Stimulated activated CD4-positive, alpha-beta T cell treated with anti-CD3 and anti-CD28 coated beads, Interleukin-1b, Interleukin-23, amount 100 ng/mL, for 1 hour (primary cell): ENCODE measurements at places on chromosomes 1 and 21.

DNA sequence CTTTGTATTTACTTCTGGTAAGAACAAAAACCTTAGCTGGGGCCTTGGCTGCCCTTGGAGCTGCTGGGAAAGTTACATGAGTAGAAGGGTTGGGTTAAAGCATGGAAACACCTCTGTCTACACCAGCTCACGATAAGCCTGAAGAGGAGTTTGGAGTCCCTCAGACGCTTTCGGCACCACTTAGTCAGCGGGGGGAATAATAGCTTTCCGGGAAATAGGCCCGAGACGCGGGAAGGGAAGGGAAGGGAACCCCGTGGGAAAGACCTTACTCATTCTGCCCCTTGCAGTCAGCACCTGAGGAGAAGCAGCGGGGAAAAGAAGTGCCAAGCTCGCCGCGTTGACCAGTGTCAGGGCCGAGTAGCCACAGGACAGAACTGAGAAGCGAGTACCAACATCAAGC lies 66.4 kb upstream of the PDE9A start:
- no peak for DNase-seq

GRCh38 chr1:42552636-42553035 lies 89.5 kb downstream of the CCDC30 start:
- no peak for DNase-seq

GRCh38 chr1:228060458-228061190 lies 21.9 kb upstream of the ARF1 start:
- no peak for DNase-seq

DNA sequence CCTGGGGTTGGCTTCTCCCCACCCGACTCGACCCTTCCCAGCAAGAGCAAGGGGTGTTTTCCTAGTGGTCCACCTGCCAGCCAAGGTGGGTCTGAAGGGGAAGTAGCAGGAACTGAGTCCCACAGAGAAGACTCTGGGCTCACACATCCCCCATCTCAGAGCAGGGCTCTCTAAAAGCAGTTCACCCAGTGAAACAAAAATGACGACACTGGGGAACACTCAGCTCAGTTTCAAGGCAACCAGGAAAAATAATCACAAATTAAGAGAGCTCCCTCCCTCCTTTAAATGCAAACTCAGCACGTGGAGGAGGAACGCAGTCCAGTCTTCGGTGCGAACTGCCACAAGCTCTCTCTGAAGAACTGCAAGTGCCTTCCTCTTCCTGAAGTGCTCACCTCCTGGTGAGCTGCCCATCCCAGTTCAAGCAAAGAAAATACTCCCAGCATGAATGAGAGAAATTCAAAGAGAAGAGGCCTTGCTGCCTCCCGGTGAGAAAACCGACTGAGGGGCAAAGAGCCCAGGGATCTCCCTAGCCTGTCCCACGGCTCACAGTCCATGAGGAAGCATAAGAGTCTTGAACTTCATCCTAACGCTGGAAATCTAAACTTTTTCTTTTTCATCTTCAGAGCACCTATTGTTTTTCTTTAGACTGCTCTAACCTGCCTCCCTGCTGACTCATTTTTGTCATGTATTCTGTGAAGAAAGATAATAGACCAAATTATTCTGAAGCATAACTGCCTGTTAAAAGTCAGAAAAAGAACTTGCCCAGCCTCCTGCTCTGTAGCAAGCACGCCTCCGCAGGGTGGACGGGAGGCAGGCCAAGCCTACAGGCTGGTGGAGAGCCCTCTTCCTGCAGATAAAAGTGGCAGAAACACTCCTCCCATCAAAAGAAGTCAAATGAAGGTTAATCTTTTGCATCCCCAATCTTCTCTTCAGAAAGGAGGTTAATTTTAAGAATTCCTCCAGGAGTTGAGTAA lies 281.4 kb downstream of the HHIPL2 start:
- DNase-seq, result no peak

- DNase-seq, result no peak
Measured at GRCh38 chr21:44773291-44773932, 28.2 kb downstream of the UBE2G2 start.

DNA sequence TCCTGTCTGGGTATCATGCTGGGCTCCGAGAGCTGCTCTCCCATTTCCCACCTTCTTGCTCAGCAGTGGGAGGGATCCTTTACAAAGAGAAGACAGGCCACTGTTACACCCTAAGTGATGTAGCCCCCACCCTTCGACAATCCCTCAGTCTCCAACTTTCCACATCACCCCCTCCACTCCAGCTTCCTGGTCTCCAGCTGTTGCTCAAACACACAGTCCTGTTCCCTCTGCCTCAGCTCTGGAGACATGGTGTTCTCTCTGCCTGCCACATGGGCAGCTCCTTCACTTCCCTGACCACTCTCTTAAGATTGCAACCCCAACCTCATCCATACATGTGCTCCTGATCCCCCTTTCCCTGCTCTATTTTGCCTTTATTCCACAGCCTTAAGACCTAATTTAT lies 37.7 kb downstream of the SLC30A1 start:
- no peak for DNase-seq

DNA sequence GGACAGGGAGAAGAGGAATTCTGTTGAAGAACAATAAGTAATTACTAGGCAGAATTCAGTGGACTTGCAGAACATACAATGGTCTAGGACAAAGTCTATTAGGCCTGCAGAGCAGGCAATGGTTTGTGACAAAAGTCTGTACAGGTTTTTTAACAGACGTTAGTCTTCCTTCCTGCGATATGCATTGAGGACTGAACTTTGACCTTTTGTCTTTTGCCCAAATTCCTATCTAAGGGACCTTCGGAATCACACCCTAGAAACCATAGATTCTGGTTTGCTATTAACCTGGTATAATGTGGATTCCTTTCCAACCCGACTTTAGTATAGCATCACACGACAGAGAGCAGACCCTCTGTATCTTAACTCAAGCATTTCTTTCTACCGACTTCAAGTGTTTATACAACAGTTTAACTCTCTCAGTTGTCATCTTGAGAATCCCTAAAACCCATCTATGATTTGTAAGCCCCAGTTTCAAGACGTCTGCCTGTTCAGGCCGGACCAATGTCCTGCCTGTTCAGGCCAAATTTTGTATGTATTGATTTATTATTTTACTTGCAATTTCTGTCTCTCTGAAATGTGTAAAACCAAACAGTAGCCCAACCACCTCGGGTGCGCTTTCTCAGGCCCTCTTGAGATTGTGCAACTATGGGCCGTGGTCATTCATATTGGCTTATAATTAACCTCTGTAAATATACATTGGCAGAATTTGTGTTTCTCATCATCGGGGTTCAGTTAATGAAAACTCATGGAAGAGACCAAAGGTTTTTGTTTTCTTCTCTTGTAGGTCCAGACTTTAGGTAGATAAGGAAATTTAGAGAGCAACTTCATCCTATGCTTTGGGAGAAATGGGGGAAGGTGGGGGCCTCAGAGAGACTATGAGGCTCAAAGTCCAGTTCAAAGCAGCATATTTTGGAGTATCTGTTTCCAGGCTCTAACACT lies 76.9 kb upstream of the TNFSF18 start:
- DNase-seq, result no peak

DNA sequence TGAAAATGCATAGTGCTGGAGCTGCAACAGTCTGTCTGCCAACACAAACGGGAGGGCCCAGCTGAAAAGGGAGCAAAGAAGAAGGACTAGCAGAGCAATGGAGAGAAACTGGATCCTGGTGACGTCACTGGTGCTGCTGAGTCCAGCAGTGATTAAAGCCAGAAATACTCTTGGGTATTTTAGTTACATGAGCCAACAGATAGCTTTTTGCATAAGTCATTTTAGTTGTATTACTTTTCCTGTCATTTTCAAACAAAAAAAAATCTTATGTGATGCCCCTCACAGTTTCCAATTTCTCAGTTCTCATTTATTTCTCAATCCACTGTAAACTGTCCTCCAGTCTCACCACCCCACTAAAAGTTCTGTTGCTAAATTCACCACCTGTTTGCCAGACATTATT lies 38.7 kb upstream of the NEK7 start:
- no peak for DNase-seq

DNA sequence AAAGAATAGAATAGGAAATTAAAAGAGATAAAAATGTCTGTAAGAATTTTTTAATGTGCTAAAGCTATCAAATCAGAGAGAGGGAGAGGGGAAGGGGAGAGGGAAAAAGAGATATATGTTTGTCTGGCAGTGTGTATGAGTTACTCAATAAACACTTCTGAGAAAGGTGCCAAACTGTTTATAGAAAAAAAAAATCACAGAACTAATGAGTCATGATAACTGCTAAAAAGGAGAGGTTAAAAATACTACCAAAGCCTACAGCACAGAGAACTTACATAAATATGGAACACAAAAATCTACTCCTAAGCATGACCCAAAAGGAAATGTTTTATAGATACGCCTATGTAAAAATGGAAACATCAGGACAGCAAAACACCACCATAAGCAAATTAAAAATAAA lies 45.4 kb downstream of the SELENOF start:
- no peak for DNase-seq

GRCh38 chr1:237228421-237228820 lies 186.4 kb downstream of the RYR2 start:
- DNase-seq, result no peak

DNA sequence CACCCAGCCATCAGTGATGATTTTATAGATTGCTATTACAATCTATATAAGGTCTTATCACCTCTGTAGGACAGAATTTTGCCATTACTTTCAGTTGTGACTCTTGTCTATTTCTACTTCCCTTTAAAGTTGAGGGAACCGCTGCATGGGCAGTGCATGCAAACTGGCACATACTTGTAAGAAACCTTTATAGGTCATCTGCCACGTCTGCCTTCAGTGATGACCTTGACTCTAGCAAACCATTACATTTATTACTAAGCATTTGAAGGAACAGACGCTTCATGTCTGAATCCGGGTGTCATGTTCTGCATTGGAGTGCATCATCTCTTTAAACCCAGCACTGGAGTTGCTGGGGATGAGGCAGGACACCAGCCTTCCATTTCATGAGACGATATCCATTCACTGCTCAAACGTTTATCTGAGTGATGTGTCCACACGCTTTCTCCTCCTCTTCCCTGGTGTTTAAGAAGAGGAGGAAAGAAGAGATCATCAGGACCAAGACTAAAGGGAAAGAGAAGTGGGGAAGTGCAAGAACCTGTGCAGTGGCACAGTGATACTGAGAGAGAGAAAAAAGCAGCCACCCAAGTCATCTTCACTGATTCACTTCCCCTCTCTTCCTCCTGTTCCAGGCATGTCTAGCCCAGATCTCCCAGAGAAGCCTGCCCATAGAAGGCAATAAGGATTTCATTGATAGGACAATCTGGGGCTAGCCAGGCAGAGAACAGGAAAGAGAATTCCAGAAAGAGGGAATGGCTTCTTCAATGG lies 14.1 kb downstream of the CCSAP start:
- DNase-seq, result no peak

DNA sequence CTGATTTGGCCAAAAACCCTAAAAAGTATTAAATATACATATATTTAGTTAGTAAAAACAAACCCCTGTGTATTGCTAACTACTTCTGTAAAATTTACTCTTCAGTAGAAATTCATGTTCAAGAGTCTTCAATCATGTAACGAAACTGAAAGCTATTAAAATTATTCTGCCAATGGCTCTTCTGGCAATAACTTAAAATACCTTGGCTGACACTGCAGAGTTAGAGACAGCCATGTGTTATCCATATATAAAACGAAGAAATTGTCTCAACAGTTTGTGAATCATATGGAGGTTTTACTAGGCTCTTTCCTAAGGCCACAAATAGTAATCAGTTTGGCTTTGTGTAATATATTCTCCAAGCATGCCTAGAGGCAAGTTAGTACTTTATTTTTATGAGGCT lies 357.2 kb downstream of the COL11A1 start:
- DNase-seq, result no peak

- no peak for DNase-seq
Measured at GRCh38 chr1:196078691-196079090, 529.5 kb downstream of the KCNT2 start.

GRCh38 chr1:157313240-157313807 lies 175.1 kb upstream of the ETV3 start:
- DNase-seq, result no peak

GRCh38 chr1:234924450-234925355 lies 203.9 kb downstream of the TOMM20 start:
- DNase-seq, result no peak

DNA sequence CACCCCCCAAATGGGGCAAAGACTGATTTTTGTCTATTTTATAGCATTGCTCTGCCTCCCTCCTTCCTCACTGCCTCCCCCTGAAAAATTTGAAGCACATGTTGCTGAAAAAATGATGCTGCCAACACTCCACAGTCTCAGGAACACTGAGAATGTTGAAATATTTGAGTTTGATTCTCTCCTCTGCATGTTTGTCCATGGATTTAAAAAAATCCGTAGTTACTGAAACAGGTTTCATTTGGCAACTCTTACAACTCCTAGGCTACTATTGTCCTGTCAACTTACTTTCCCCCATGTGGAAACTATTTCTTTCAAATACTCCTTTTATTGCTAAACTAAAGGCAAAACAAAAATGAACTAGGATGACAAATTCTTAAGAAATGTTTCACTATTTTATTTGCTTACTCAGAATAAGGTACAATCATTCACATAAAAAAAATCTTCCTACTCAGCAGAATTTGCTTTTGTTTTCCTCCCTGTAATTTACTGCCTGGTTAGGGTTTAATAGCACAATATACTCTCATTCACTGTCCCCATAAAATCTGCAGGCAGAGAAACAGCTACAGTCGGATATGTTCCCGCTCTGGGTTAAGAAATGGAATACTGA lies 50.2 kb downstream of the C21orf91 start:
- DNase-seq, result no peak

DNA sequence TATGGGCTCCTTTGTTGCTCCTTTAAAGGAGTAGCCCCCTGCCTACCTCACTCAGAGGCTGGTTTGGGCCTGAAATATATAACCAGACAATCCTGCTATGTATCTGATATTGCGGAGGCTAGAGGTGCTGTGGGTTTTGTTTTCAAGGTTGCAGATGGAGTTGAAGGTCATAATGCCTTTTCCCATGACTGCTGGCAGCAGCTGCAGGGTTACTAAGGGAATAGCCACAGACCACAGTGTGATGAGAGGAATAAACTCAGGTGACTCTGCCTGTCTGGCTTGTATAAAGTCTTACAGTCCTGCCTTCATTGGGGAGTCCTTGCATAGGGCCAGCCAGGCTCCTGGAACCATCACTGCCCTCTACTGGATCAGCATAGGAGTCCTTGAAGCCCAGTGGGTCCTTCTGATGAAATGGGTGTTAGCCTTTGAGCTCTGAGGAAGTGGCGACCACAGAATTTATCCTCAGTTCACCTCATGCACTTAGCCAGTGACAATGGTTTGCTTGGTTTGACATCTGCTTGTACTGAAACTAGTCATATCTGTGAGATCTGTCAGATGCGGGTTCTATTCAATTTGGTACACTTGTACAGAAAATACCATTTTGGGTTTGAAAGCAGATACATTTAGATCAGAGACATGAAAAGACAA lies 174.4 kb upstream of the HMCN1 start:
- no peak for DNase-seq

DNA sequence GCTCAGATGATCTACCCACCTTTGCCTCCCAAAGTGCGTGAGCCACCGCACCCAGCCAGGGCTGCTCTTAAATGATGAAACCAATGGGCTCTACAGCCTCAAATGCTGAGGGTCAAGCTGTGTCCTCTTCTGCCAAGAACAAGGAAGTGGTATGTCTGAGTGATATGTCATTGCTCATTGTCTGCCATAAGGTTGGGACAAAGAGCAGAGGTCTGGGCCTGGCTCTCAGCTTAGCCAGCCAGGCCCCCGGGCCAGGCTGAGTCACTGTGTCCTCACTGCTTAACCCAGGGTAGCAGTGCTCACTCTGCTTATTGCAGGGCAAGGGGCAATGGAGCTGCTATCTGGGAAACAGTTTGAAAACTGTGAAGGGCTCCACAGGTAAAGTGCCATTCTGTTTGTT lies 8.3 kb upstream of the ETS2 start:
- no peak for DNase-seq
